Dermis blood vessel endothelial cell (primary cell): ENCODE measurements at places on chromosomes 7 and 10.

DNA sequence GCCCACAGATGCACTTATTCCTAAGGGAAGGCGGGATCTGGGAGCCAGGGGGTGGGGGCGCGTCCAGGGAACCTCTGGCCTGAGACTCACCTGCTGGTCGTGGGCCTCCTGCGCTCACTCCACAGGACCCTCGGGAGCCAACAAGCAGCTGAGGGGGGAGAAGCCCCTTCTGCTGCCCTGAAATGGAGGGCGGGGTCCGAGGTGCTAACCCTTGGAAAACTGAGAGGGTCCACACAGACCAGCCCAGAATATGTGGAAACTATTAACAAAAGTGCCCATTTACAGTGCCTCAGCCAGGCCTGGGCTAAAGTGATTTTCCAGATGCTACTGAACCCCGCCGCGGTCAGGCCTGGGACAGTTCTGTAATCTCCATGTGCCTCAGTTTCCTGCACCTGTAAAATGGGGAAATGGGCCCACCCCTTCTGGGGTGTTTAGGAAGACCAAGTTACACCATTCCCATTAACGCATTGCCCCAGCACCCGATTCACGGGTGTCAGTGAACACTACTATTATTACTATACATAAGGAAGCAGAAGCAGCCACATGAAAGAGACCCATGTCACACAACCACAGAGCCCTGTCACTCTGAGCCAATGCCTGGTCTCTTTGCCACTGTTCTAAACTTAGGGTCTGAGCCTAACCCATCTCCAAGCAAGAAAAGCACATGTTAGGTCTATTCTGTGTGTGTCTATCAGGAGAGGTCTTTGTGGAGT lies 630 bp upstream of the VSTM4 start:
- no peak for DNase-seq

DNA sequence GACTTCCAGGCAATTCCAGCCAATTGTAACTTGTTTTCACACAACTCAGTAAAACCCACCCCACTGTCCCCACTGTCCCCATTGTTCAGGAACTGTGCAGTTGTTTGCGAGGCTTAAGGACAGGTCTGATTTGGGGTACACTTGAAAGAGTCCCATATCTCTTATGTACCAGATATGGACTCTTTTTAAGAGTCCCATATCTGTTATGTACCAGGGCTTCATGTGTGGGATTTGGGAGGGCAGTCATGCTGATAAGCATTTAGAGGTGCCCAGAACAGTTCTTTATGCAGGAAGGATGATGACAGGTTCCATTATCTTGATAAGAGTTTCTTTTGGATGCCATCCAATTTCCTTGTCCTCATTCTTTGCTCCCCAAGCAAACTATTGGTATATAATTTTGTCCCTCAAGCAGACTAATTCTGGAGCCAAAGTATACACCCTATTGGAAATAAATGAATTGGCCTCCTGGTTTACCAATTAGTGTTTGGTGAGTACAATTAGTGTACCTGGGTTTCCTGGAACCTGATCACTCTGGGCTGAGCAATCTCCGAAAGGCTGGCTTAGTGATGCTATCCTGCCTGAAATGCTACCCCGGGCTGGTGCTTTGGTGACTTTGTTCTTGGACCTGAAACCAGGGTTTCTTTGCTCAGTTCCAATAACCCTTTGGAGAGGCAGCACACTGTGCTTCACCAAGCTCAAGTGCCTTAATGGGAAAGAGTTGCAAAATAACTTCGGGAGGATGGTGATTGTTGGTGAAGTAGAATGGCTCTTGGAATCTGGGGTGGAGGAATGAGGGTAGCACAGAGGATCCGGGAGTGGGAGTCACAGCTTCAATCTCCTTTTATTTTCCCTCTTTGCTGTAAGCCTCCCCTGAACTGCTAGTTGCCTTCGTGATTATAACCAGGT lies 6.2 kb upstream of the DMBT1 start:
- no peak for DNase-seq

DNA sequence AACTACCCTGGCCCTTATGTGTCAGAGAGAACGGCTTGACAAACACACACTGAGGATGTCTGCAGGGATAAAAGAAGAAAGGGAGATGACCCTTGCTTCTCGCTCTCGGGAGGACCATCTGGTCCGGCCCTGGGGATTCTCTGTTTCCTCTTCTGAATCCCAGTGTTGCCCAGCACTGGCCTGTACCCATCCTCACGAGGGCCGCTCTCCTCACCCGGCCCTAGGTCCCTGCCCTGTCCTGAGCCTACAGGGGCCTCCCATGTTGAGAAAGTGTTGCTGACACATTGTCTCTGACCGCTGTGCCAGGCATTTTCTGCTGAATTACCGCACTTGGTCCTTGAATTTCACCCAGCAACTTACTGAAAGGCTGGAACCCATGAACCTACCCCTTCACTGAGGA lies 171.9 kb upstream of the LANCL2 start:
- DNase-seq, result no peak

GRCh38 chr7:1950066-1950451 lies 280.0 kb downstream of the ELFN1 start:
- DNase-seq, result no peak

DNA sequence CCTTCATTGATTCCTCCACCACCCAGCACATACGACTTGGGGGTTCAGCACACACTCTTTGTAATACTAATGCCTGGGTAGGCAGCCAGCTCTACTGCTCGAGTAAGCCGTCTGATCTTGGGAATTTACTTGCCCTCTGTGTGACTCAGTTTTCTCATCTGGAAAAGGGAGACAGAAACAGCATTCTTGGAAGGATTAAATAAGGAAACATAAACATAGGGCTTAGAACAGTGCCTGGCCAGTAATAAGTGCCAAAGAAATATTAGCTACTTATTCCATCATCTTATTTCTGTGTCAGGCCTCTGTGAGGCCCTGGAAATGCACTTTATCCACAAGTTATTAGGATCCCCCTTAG lies 130.1 kb downstream of the TNS3 start:
- no peak for DNase-seq

DNA sequence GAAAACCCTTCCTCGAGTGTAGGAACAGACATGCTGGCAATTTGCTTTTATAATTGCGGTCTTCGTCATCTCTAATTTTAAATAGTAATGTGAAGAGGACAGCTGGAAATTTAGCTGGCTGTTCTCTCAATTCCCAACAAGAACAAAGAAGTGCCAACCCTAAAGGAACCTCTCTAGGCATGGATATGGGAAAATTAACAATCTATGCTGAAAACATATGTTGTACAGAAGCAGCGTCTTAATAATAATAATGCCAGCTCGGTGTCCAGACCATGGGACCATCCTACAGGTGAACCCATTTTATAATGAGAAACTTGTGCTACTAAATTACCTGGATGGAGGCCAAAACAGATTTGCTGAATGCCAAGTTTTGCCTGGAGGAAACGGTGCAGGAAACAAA lies 641.4 kb upstream of the MGMT start:
- DNase-seq, result no peak

- no peak for DNase-seq
Measured at GRCh38 chr10:109317746-109318366, 605.5 kb downstream of the XPNPEP1 start.

DNA sequence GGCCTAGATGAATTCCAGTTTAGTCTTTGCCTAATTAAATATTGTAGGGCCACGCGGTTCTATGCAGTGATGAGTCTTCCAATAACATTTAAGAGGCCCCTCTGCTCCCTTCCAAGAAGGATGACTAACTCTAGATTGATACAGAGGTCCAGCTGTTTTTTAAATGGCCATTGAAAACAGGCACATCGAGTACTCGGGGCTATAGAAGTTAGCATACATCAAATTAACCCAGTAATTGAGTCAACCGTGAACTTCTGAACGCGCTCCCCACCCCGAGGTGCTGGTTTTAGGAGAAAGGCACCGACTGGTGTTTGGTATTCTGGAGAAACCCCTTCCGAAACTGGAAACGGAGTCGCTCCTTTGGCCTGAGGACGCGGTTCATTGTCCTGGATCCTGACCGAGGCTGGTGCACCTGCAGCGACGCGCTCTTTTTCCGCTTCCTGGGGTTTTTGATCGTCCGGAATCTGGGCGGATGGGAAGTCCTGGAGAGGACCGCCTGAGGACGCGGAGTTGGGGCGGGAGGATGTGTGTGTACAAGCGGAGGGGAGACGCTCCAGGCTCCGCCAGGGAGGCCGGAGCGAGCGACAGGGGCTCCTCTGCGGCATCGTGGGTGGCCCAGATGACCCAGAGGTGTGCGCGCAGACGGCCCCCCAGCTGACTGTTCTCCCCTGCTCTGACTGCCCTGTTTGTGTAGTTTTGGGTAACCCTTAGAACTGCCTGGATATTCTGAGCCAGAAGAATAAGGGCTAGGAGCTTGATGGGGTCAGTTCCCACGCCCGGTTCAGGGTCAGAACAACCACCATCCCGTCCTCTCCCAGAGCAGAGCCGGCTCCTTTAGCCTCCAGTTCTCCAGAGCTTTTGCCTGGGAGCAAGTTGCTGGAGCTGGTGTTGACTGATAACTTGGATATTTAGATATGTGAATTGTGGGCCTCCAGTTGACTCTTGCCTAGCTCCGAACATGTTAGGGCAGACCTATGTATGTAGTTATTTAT lies 711 bp downstream of the FAM221A start:
- DNase-seq, result peak; percentile 84

DNA sequence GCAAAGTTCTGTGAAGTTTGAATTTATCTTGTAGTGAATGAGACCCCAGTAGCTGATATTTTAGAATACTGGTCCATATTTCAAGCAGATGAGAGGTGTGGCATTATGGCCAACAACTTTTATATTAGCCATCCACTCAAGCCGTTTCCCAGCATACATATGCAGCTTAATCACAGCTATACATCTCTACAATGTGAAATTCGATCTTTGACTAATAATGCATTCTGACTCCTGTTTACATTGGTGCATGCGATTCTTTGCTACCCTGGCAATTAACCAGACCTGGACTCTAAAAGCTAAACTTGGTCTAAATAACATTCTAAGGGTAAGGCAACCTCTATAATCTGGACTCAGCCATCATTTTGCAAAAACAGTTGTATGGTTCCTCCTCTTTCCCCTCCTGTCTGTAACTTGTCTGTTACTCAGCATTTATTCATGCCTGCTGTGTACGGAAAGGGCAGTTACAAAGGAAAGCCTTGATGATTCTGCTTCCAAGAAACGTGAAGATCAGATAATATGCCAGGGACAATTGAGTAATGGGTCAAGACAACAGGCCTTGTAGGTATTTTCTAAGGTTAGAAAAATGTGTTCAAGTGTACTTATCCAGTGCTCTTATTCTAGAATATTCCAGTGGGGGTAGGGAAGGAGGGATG lies 50.6 kb downstream of the PNLIPRP2 start:
- DNase-seq, result no peak

DNA sequence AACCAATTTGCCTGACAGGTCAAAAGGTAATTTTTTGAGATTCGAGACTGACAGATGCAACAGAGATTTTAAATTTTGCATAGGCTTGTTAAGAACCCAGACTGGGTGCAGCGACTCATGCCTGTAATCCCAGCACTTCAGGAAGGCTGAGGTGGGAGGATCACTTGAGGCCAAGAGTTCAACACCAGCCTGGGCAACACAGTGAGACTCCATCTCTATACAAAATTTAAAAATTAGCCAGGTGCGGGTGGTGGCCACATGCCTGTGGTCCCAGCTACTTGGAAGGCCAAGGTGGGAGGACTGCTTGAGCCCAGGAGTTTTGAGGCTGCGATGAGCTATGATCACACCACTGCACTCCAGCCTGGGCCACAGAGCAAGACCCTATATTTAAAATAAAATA lies 34.6 kb downstream of the AMZ1 start:
- no peak for DNase-seq

DNA sequence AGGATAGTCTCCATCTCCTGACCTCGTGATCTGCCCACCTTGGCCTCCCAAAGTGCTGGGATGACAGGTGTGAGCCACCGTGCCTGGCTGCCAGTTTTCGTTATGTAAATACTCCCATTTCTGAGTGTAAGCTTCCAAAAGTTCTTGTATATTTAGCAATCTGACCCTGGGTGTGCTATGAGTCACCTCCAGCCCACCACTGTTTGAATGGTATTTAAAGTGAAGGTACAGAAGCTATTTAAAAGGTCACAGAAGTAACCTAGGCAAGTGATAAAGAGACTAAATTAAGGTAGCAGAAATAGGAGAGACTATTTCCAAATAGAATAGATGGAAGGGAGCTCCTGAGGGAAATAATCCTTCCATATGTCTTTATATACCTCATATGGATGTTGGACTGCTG lies 3.9 kb upstream of the ANKRD7 start:
- DNase-seq, result no peak

- no peak for DNase-seq
Measured at GRCh38 chr10:31694929-31695837, 233.4 kb downstream of the ARHGAP12 start.

- DNase-seq, result no peak
Measured at GRCh38 chr7:25726781-25727311, 425.2 kb upstream of the NFE2L3 start.

DNA sequence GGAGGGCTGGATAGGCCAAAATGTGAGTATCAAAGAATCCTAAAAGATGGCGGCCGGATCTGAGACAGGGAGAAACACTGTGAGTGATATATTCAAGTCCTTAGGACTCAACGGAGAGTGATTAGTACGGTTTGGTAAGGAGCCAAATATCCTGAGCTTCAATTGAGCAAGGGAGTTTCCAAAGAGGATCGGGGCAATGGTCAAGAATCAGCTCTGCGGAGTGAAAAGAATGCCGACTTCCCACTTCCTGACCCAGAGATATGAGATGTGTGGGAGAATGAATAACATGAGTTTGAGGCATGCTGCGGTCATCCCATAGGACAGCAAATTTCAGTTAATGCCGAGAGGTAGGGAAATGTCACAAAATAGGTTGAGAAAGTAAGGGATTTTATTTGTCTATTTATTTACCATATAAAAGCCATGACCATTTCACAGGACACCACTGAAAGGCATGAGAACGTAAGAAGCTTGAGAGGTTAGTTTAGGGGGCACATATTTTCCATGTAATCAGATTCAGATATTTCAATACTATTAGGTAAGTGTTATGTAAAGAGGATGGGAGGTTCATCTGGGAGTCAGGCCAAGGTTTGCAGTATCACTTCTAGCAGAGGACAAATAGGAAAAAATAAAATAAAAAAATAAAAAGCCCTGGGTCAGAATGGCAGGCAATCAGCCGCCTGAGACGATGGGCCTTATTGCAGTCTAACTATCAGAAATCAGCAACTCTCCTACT lies 165.6 kb downstream of the HGF start:
- DNase-seq, result peak; percentile 90

DNA sequence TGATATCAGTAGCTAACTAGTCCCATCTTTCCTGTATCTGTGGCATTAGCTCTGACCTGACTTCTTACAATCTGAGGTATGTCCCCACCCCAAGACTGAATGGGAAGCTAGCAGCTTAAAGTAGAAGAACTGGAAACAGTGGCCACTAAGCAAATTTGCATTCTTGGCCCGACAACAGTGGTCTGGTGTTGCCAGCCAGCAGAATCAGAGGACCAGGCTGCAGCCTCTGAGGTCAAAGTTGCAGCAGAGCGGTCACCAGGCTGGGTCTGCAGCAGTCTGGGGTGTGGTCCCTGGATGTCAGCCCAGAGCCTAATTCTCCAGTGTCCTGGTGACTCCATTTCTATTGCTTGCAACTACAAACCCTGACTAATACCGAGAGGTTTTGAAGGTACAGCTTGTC lies 26.3 kb downstream of the FAM107B start:
- DNase-seq, result no peak
